T-helper 2 cell (primary cell): ENCODE measurements at places on chromosomes 16 and 17.

DNA sequence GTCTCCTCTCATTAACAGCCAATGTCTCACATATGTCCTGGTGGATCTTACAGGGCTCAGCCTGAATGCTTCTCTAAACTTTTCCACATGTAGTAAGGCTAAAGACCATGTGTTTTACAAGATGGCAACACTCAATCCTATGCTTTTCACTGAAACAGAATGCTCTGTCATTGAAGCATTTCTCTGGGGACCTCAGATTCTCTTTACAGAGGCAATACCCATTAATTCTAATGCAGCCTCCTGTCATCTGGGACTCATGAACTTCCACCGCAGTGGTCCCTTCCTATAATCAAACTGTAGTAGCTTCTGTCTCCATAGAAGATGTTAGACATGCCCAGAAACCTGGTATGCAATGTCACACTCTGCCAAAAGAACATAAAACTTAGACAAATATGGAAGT lies 926.6 kb upstream of the RBFOX1 start:
- no peak for DNase-seq

GRCh38 chr17:10285896-10286295 lies 86.9 kb downstream of the MYH13 start:
- no peak for DNase-seq

DNA sequence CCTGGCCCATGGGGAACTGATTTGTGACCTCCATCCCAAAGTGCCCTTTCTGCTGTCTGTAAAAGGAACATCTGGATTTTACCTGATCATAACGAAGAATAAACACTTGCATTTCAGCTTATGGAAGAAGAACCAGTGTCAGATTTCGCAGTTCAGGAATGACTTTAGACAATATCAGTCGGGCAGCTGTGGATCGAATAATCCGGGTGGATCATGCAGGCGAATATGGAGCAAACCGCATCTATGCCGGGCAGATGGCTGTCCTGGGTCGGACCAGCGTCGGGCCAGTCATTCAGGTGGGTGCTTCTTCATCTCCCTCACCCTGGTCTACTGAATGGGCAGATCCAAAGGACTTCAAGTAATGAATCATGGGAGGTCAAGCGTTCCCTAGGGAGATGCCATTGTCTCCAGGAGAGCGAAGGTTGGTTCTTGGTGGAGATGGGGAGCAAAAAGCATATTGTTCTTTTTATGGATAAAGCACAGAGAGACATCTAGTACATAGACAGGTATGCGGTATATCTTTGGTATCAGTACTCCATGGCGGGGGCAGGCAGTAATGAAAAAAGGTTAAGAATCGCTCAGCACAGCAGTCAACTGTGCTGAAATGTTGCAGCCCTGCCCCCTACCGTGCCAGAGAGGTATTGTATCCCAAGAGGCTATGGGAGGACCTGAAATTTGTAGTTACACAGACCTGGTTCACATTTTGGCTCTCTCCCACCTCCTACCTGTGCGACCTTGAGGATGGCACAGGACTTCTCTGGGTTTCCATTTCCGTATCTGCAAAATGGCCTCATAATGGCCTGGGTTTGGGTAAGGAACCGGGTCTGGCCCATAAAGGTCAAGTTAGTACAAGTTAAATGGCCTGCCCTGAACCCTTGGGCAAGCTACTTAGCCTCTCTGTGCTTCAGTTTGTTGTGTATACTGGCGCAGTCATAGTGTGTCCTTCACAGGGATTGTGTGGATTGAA lies 4.7 kb downstream of the COQ7 start:
- peak; percentile 69 for DNase-seq

DNA sequence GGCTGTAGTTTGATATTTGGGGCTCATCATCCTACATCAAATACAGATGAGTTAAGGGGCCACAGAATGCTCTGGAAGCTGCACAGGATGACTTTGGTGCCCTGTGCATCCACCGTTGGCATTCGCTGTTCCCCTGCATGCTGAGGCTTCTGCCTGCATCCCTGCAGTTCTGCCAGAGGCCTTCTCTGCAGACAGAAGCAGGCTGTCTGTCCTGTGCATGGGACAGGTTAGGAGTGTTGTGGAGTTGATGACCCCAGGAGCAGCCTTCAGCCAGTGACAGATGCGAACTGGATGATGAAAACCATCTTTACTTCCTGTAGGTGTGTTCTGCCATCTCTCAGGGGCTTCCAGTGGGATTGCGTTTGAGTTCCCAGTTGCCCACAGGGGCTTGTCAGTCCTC lies 13.6 kb upstream of the TNS4 start:
- no peak for DNase-seq

DNA sequence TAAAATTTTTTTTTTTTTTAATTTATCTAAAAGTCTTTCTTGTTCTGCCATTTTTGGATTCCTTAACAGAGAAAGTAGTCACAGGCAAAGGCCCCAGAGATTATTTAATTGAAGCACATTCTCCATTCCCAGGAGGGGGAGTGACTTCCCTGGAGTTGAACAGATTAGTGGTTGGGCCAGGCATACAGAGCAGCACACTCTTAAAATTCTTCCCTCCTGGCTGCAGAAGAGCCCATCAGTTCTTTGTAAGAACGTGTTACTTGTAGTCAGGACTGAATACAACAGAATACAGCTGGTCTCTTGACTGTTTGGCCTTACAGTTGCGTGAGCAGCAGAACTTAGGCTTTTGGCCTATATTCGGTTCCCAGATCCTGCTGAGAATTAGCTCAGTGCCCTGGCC lies 1.8 kb downstream of the ALKBH5 start:
- no peak for DNase-seq

DNA sequence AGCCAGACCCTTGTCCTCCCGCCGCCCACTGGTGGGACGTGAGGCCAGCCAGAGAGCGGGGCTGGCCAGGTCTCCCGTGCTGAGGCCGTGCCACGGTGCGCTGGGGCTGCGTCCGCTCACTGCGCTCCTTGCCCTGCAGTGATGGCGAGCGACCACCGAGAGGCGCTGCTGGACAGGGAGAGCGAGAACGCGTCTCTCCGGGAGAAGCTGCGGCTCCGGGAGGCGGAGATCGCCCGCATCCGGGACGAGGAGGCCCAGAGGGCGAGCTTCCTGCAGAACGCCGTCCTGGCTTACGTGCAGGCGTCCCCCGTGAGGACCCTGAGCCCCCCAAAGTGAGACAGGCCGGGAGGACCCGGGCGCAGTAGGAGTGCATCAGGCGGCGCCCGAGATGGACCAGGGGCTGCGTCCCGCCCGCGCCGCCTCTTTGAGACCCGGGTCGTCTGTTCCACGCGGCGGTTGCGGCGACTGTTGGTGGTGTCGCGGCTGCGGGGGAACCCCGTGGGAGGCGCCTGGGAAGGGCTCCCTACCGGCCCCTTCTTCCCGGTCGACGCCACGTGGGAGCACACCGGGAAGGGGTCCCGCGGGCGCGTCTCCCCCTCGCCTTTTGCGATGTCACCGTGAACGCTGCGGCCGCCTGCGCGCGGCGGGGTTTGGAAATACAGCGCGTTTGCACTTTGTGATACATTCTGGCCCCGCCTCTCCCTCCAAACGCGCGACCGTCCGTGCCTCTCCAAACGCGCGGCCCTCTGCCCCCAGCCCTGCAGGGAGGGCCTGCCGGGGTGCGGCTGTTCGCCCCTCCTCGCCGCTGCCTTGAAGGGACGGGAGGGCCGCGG lies 792 bp upstream of the RAC3 start:
- DNase-seq: peak; percentile 71

DNA sequence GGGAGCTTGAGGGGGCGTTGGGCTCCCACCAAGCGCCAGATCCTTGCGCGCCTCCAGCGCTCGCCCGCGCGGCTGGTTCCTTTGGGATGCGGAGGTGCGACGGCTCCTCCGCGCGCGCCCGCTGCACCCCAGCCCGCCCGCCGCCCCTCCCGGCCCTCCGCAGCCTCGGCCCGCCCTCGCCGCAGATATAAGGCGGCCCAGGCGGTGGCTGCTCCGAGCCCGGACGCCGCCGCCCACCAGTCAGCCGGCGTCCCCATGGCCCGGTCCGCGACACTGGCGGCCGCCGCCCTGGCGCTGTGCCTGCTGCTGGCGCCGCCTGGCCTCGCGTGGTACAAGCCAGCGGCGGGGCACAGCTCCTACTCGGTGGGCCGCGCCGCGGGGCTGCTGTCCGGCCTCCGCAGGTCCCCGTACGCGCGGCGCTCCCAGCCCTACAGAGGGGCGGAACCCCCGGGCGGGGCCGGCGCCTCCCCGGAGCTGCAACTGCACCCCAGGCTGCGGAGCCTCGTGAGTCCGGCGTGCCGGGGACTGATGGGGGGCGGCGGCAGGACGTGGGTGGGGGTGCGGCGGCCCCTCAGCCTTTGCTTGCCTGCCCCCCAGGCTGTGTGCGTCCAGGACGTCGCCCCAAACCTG lies at the start of gene NPB:
TSS of gene NPB (plus strand) at position 216 of the 630 bp plus-strand sequence. CDS start at position 256, 40 bp downstream.
- DNase-seq: peak; percentile 26

DNA sequence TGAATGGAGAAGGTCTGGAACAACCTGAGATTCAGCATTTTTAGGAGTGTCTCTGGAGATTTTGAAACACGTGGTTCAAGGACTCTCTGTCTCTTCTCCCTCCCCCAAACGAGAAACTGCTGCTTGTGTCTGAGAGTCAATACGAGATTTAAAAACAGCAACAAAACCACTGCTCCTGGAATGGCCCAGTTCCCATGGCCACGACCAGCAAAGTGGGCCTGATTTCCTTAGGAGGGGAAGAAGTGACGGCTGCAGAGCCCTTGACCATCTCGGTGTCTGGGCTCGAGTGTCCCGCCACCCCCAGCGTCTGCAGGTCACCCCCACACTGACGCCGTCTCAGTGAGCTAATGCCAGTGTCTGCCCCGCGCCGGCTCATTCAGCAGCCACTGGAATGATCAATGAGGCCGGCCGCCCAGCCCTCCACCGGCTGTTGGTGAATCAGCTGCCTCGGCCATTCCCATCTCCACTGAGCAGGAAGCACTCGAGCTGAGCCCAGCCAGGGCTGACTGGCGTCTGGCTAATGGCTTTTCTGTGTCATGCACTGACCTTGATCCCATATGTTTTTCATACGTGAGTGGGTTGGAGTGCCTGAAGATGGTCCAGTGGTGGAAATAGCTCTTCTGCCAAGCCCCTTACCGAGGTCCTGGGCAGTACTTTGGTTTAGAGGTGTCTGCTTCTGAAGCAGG lies 151.8 kb downstream of the PITPNC1 start:
- no peak for DNase-seq

GRCh38 chr17:49288388-49288787 lies 57.8 kb upstream of the PHOSPHO1 start:
- no peak for DNase-seq

DNA sequence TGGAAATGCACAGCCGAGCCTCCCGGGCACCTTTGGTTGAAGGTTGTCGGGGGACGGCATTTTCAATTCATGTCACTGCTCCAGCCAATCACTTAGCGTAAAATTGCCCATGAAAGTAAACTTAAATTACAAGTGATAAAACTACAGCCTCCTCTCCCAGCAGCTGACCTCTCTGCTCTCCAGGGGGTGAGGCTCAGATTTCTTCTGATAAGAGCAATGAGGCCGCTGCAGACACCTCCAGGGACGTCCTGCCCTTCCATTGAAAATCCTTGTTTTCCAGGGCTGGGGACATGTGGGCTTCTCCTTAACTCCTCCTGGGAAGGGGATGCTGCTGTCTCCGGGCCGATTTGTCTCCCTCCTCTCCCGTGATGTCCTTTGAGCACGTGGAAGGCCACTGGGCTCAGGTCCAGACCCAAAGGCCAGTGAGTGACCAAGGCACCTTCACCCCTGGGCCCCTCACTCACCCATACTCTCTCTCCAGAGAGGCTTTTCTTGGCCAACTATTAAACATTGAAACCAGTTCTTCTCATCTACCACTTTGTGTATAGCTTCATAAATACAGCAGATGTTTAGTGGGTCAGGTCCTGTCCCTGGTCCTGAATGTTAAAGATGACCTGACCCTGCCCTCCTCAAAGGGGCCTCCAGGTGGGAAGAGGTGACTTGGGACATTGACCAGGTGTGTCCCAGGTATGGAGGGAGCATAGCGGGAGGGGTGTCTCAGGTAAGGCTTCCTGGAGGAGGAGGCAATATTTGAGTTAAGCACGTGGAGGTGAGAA lies 52.3 kb downstream of the MGAT5B start:
- DNase-seq: no peak

GRCh38 chr17:39018267-39019134 lies 51.3 kb upstream of the FBXO47 start:
- DNase-seq: no peak

GRCh38 chr16:86946396-86946795 lies 368.0 kb downstream of the FOXL1 start:
- DNase-seq: no peak

- no peak for DNase-seq
These were observed 39.7 kb downstream of the PSME3IP1 start for GRCh38 chr16:57146040-57146647.

DNA sequence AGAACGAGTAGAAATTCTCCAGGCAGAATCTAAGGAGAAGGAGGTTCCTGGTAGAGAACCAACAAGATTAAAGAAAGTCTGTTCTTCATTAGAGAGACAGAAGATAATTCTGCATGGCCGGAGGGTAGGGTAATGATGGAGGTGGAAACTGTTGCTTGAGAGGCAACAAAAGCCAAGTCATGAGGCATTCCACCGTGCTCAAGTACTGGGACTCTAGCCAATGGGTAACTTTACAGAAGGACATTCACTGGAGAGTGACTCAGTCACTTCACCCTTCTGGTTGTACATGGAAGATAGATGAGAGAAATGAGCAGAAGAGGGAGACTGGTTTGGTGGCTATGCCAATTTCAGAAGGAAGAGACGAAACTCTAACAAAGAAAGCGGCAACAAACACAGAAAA lies 53.6 kb upstream of the ANKFN1 start:
- DNase-seq: no peak

GRCh38 chr16:80610481-80611156 lies 69.8 kb downstream of the DYNLRB2 start:
- no peak for DNase-seq

GRCh38 chr17:31357091-31357490 lies 34.4 kb upstream of the RAB11FIP4 start:
- DNase-seq: no peak

- no peak for DNase-seq
These were observed 22.6 kb upstream of the CPNE2 start for GRCh38 chr16:57069635-57070370.

DNA sequence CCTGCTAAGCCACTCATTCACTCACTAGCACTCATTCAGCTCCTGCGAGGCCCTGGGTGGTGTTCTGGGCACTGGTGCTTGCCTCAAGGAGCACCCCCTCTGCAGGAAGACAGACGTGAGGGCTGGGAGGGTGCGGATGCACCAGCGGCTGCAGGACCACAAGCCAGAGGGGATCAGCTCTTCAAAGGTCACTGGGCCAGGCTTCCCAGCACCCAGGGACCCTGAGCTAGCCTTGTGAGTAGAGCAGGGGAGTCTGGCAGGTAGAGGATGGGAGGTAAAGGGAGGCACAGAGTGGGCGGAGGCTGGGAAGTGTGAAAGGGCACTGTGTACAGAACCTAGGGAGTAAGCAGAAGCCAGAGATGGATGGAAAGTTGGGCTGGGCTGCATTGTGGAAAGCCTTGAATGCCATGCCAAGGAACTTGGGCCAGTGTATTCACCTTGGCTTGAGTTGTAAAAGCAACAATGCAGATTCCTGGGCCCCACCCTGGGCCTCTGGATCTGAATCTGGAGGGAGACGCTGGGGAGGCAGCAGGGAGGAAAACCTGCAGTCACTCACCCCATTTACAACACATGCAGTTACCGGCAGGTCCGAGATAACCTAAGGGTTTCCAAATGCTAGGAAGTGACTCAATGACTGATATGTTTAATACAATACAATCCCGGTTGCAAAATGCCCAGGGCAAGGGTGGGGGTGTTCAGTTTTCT lies 1.7 kb downstream of the IL4R start:
- DNase-seq: peak; percentile 91
